ENCODE measurements at places on chromosomes 16 and 17.
A peak's percentile ranks its signal among the peaks of the same experiment; 100 is the strongest.

DNA sequence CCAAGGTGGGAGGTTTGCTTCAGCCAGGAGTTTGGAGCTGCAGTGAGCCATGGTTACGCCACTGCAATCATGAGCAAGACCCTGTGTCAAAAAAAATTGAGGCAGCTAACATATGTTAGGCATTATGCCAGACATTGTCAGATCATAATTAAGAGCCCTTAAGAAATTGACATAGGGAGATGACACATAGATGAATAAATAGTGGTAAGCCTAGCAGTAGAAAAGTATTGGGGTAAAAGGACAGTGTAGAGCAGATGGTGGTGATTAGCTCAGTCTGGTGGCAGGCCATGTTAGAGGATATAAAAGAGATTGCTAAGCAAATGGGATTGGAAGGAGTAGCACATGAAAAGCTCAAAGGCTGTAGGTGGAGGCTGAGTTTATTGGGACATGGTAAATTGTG lies 22.6 kb downstream of the SRCAP start:
- no peak for DNase-seq

GRCh38 chr16:9772526-9773225 lies 409.6 kb downstream of the GRIN2A start:
- no peak for DNase-seq

DNA sequence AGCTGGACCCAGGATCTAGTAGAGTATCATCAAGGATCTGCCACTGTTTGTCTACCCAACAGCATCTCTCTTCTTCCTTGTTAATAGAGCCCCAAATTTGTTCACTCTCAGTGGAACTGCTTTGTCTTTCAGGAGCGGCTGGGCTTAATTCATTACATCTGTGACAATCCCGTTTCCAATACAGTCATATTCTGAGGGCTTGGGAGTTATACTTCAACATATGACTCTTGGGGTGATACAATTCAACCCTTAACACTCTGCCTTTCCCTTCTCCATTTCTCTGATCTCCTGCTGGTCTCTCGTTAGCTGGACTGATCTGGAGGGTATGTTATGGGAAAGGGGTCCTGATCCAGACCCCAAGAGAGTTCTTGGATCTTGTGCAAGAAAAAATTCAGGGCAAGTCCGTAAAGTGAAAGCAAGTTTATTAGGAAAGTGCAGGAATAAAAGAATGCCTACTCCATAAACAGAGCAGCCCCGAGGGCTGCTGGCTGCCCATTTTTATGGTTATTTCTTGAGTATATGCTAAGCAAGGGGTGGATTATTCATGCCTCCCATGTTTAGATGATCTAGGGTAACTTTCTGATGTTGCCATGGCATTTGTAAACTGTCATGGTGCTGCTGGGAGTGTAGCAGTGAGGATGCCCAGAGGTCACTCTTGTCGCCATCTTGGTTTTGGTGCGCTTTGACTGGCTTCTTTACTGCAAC lies 42.4 kb downstream of the IQCK start:
- no peak for DNase-seq

DNA sequence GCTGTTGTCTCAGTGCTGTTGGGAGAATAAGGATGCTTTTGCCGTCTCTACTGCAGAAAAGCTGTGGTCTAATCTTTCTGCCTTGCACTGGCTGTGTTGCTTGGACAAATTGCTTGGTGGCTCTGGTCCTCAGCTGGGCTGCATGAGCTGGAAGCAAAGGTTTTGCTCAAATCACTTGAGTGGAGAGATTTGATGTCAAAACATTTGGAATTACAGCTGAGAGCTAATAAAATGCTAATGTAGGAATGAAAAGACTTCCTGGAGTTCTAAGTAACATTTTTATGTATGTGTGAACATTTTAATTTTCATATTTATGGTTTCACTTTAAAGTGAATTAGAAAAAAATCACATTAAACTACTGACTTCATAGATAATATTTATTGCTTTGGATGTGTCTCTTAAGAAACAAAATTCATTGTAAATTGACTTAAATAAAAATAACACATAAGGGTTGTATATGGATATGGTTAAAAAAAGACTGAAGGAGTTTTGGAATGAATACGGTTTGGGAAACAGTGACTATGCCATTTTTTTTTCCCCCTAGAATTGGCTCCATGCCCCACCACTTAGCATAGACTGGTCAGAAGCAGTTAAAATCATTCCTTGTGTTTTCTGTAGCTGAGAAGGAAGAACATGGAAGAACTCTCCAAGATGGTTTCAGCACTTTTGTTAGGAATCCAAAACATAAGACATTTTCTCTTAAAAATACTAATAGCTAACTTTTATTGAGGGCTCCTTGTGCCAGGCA lies 39.2 kb upstream of the FAM20A start:
- no peak for DNase-seq

DNA sequence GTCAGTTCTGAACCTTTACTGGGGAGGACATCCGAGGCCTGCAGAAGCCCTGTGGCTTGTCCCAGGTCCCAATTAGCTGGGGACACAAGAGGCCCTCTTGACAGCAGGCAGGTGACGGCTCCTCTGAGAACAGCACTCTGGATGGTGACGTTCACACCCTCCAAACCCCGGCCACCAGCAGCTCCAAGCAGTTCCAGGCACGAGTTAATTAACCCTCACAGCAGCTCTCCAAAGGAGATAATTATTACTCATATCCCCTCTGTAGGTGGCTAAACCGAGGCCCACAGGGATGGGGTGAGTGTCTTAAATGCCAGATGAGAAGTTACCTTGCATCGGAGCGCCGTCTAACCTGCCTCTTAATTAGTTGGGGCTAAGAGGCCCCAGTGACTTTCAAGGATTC lies 168.9 kb upstream of the CIBAR2 start:
- DNase-seq, result no peak

DNA sequence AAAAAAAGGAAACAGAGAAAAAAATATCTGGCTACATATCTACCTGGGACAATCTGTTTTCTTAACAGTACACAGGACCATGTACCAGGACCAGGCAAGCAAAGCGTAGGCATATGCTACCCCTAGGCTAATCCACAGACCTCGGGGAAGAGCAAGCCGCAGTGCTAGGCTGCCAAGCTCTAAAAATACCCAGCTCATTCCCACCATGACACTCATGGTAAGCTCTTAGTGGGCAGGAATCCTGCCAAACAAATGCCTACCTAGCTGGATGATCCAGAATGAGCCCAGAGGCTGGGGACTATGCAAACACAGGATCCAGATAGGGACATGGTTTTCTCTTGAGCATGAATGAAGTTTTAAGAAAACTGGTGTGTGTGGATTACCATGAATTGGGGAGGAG lies 95.6 kb downstream of the GRIN2A start:
- DNase-seq, result no peak

DNA sequence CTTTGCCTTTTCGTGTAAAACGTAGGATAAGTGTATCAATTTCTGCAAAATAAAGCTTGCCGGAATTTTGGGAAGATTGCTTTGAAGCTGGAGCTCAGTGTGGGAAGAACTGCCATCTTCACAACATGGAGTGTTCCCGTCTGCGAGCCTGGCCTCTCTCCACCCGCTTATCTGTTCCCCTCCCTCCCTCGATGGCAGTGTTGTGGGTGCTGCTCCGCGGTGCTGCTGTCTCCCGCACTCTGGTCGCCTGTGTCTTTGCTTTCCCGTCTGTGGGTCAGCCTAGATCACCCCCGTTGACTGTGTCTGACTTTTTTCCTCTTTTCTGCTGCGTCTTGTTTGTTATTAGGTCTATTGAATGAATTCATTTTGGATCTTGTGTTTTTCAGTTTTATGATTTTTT lies 17.0 kb downstream of the ACSF3 start:
- no peak for DNase-seq

GRCh38 chr16:85662976-85663830 lies 25.6 kb downstream of the GINS2 start:
- DNase-seq, result no peak

DNA sequence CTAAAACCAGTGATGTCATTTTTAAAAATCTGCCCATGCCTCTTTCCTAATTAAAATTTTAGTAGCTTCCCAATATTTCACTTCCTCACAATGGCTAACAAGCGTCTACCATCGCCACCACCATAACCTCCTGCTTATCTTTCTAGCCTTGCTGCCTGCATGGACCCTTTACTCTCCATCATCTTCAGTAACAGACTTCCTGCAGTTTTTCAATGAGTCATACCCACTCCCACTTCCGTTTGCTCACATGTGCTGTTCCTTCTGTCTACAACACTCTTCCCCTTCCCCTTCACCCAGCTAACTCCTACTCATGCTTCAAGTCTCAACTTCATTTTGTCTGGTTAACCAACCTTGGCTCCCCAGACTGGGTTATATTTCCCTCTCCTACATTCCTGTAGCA lies 12.8 kb upstream of the SKAP1 start:
- DNase-seq, result peak; percentile 32

- no peak for DNase-seq
Measured at GRCh38 chr16:66152181-66152580, 214.3 kb upstream of the CDH5 start.

GRCh38 chr16:50275428-50276325 lies 9.3 kb downstream of the ADCY7 start:
- DNase-seq, result no peak

DNA sequence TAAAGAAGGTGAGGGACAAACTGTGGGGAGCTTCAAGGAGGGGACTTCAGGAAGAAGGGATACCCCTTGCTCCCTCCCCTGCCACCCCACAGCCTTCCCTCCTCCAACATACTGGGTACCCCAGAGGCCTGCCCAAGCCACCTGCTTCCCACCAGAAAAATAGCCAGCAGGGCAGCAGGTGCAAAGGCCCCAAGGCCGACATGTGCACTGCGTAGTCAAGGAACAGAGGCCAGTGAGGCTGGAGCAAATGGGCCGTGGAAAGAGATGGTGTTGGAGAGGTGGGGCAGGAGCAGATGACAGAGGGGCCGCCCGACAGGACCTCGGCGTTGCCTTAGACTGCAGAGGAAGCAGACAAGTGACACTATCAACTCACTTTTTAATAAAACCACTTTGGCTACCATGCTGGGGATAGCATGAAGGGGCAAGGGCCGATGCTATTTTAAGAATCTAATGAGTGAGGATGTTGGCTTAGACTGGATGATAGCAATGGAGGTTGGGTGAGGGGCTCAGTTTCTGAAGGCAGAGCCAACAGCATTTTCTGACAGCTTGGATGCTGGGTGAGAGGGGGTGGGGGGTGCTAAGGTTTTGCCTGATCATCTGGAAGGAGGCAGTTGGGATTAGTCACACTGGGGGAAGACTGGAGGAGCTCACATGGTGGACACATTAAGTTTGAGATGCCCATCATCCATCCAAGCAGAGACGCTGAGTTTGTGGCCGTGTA lies 72.8 kb upstream of the TOB1 start:
- DNase-seq, result no peak

- no peak for DNase-seq
Measured at GRCh38 chr17:79845601-79845949, 6.3 kb upstream of the CBX4 start.

- no peak for DNase-seq
Measured at GRCh38 chr16:87094556-87094865, 222.7 kb downstream of the C16orf95 start.

GRCh38 chr17:36816214-36816906 lies 120.9 kb upstream of the LHX1 start:
- DNase-seq, result no peak

DNA sequence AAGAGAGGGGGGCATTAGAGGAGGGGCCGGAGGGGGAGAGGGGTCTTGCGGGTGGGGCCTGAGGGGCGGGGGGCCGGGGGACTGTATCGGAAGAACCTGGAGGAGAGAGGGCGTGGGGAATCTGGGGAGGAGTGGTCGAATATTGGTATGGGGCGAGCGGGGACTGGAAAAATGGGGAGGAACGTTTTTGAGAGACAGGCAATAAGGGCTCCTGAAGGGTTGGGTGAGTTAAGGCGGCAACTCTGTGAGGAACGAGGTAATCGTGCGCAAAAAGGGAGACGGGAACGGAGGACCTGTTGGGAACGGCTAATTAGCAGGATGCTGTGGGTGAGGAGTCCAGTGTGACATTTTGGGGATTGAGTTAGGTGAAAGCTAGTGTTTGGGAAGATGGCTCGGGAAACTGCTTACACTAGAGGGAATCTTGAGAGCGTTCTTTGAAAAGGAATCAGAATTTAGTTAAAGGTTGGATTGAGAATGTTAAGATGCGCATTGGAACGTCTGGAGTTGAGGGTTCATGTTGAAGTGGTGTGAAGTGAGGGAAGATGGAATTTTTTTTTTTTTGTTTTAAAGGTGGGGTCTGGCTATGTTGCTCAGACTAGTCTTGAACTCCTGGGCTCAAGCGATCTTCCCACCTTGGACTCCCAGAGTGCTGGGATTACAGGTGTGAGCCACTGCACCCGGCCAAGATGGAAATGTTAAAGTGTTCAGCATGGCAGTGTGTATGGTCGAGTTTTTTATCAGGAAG lies 662 bp downstream of the WIPF2 start:
- peak; percentile 19 for DNase-seq

DNA sequence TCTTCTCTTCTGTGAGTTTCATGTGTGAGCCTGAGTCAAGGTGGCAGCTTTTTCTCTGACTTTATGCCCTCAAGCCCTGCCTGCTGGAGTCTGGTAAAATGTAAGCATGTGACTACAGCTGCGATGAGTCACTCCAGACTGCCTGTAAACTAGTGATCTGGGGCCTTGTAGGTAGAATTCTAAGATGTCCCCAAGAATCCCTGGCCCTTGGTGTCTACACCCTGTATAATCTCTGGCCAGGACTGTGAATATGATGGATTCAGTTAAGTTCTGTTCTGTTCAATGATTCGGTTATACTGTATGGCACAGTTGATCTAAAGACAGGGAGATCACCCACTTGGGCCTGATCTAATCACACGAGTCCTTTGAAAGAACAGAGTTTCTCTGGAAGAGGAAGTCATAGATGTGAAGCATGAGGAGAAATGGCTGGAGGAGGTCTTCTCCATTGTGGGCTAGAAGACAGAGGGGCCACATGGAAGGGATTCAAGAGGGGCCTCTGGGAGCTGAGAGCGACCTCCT lies 29.8 kb downstream of the PRSS54 start:
- peak; percentile 32 for DNase-seq

DNA sequence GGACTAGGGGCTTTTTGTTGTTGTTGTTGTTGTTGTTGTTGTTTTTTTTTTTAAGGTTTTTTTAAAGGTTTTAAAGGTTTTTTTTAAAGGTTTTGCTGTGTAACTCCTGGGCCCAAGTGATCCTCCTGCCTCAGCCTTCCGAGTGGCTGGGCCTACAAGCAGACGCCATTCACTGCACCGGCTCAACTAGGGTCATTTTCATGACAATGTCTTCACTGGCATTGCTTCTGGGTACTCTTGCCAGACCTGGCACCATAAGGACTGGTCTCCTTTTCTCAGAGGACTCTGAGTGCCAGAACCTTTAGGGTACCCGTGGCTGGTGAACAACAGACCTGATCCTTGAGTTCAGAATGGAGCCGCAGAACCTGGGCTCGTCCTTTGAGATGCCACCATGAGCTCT lies 20.4 kb downstream of the POLR3E start:
- no peak for DNase-seq

- DNase-seq, result no peak
Measured at GRCh38 chr16:58503863-58504688, 4.1 kb downstream of the NDRG4 start.

GRCh38 chr17:70905796-70906195 lies 736.5 kb downstream of the KCNJ2 start:
- DNase-seq, result no peak

DNA sequence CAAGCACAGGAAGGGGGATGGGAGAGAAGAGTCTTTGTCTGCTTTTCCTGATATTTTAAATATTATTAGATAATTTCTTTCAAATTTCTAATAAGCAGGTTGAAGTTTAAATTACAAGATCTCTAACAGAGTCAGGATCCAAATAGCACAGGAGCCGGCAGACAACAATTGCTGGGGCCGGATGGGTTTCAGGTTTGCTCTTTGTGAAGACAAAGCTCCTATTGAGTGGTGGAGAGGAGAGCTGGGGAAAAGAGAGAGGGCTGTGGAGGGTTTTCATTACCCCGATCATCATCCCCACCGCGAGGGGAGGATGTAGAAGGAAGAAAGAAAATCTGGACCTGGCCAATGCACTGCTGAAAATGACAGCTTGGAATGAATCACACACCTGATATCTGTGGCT lies 197.3 kb downstream of the SOX9 start:
- no peak for DNase-seq
